ENCODE measurements at places on chromosomes 11 and 22. TPM values are rescaled to one million over a fixed set of nuclear protein-coding genes. Genes with fewer than 3 reads are reported as not detected.

DNA sequence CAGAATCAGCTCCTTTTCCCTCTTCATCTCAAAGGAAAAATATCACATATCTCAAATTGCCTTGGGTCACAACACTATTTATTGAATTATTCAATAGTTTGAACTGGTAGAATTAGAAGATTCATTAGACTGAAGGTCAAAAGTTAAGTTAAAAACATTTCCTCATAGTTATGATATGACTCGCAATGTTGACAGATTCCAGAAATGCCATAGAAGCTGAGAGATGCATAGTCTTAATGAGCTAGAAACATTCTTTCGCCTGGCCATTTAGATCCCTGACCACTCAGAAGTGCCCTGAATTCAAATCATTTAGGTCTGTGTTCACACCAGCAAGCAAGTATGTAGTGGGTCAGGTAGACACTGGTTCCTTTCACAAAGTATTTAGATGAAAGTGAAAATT lies 44.4 kb downstream of the FAT3 start:
- DNase-seq = peak; percentile 42

The KLHDC7B gene
- total RNA-seq = not detected

GRCh38 chr11:57251491-57252104 lies 14.5 kb upstream of the APLNR start:
- peak; percentile 47 for DNase-seq

The SMDT1 gene
- 2.5 TPM for total RNA-seq

GRCh38 chr22:39098026-39098425 lies 982 bp downstream of the APOBEC3H start:
- no peak for DNase-seq

DNA sequence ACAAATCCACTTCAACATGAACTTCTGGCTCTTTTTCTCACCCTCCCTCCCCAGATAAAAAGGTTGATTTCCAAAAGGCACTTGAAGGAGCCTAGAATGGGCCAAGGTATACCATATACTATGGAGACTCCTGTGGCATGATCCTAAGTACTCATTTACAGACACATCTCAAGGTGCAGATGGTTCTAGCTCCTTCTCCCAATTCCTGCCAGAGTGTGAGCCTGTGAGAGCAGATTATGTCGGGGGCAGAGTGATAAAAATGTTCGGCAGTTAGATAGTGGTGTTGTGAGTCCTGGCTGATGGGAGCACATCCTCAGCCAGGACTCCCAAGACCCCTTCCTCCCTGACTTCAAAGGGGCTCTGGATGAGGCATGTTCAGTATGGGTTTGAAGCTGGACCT lies 8.2 kb upstream of the SEC14L3 start:
- no peak for DNase-seq

The RNF215 gene
- 15.8 TPM for total RNA-seq

DNA sequence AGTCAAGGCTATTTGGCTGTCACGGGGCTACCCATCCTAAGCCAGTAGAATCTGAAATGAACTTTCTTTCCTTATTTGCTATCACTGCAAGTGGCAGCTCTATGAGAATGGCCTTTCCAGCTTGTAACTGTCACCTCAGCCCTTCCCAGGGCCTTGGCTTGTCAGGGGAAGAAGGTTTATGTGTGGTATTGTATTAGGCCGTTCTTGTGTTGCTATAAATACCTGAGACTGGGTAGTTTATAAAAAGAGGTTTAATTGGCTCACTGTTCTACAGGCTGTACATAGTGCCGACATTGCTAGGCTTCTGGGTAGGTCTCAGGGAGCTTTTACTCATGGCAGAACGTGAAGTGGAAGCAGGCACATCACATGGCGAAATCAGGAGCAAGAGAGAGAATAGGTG lies 26.8 kb upstream of the E2F8 start:
- no peak for DNase-seq

- DNase-seq = no peak
Observed at GRCh38 chr11:121870206-121871045, 245.6 kb downstream of the BLID start.

- DNase-seq = no peak
Observed at GRCh38 chr11:75508051-75508561, 17.6 kb downstream of the GDPD5 start.

DNA sequence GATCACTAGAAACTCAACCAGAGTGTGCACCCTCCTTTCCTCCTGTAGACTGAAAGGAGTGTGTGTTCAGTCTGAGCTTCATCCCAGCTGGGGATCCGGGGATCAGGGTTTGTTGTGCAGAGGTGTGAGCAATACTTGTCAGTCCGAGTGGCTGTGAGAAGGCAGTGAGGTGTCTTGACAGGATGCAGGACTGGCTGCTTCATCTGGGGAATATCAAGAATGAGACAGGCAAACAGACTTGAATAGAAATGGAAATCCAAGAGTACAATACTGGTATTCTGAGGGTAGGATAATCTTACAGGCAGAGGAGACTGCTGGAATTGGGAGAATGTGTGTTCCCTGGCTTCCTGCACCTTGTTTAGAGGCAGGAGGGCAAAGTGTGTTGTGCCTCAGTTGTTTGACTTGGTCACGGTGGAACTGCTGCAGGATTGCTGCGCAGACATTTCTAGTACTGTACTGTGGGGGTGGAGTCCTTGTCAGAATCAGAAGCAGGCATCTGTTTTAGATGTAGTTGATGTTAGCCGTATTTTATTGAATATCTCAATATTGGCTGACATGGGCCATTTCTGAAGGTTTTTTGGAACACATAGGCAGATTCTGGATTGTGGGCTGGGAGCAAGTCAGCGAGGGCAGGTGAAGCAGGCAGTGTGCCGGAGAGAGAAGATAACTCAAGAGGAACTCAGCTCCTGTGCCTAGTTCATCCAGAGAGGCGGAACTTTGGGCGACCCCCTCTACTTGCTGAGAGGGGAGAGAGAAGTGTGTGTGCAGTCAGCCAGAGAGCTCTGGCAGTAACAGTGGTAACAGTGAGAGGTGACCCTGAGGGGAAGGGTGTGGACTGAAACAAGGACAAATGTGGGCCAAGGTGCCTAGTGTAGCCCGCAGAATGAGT lies 27.1 kb upstream of the GRK2 start:
- peak; percentile 26 for DNase-seq

The CD6 gene
- total RNA-seq = not detected

The LYVE1 gene
- total RNA-seq = not detected

DNA sequence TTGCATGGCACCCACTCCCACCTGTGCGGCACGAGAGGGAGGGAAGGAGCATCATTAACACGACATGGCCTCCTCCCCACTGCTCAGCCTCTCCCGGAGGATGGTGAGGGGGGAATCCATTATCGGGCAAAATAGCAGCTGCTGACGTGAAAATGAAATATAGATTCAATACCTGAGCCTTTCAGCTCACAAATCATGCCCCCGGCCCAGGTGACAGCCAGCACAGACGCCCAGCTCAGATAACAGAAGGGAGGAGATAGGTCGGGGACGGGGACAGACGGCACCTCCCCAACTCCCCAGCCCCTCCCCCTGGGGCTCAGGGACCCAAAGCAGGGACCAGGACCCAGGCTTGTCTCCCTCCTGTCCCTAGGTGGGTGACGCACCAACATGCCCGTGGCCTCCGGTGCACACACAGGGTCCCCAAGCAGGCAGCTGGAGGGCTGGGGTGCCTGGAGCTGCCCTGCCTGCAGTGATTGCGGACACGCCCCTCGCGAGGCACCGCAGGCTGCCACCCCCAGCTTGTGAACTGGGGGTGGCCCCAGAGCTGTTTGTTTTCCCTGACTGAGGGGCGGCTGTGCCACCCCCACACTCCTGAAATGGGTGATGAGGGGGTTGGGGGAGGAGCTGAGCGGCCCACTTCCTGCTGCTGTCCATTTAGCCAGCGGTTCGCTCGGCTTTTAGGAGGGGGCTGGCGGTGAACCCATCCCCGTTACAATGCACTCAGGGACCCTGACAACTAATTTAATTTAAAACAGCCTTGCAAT lies 31.7 kb downstream of the FLRT1 start:
- DNase-seq = no peak

DNA sequence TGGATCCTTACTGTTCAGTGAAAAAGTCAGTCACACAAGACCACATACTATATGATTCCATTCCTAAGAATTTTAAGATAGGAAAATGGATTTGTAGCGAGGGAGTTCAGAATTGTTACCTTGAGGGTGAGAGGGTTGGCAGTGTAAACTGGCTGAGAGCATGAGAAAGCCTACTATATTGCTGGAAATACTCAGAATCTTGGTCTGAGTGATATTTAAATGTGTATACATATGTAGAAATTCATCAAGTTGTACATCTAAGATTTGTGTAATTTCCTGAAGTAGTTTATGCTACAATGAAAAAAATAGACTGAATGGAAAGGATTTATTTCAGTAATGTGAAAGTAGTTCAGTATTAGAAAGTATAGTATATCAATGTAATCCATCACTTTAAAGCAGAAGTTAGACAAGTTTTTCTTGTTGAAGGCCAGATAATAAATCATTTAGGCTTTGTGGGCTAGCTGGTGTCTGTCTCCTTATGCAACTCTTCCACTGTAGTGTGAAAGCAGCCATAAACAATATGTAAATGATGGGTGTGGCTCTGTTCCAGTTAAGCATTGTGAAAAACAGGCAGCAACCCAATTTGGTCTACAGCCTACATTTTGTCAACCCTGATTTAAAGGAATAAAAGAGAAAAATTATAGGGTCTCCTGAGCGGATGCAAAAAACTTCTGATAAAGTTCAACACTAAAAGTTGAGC lies 127.2 kb upstream of the THY1 start:
- no peak for DNase-seq

GRCh38 chr11:112644410-112645131 lies 316.6 kb upstream of the NCAM1 start:
- no peak for DNase-seq

The P2RY6 gene
- under 0.01 TPM for total RNA-seq

- DNase-seq = no peak
Observed at GRCh38 chr11:96342014-96342960, 708 bp downstream of the MAML2 start.

DNA sequence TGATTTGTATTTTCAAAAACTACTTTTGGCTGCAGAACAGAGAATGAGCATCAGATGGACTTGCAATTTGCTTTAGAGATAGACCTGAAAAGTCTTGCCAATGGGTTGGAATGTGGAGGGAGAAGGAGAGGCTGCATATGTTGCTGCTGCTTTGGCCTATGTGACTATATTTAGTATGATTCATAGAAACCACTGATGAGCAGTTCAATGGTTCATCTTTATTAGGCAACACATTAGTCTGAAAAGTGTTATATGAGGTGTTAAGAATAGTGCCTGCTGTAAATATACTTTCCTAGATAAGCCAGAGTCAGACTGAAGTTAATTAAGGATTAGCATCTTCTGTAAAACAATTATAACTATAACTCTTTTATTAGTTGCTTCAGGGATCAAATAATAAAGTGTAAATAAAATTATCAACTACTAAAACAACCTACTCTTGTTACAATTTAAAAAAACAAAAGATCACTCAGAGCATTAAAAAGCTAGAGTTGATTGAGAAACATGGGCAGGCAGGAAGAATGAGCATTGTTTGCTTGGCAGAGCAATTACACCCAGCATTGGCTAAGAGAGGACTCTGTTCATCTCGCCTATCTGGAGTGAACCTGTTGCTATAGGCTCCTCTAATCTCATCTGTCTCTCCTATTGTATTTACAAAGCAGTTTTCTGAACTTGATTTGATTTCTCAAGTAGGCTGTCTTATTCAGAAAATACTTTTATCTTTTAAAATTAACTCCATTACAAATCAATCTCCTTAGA lies 36.3 kb downstream of the HORMAD2 start:
- DNase-seq = peak; percentile 78

The TMEM132A gene
- 8.3 TPM for total RNA-seq

DNA sequence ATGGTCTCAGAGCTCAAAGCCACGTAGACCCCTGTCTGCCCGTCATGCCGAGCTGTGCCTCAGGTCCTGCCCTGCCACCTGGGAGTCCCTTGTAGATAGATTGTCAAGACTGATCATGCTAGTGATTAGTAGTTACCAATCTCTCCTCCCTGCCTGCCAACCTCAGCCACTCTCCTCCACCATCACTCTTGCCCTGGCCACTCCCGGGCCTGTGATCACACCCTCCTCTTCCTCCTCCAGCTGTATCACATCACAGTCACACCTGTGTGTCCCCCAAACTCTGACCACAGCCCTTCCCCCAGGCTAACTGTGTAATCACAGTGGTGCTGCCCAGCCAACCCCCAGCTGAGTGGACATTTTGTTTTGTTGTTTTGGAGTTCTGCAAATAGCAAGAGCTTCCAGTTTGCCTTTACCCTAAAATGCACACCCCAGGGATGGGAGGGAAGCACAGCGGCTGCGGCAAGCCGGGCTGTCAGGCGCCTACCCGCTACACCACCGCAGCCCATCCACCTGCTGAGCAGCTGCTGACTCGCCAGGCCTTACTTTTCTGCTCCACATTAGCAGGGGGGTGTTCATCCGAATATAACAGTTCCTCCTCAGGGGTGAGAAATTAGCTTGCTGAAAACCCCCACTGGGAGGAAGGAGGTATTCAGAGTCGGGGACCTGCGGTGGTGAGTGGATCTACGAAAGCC lies 45.8 kb downstream of the LRFN4 start:
- no peak for DNase-seq

GRCh38 chr22:45848904-45849303 lies 128.1 kb downstream of the WNT7B start:
- no peak for DNase-seq

DNA sequence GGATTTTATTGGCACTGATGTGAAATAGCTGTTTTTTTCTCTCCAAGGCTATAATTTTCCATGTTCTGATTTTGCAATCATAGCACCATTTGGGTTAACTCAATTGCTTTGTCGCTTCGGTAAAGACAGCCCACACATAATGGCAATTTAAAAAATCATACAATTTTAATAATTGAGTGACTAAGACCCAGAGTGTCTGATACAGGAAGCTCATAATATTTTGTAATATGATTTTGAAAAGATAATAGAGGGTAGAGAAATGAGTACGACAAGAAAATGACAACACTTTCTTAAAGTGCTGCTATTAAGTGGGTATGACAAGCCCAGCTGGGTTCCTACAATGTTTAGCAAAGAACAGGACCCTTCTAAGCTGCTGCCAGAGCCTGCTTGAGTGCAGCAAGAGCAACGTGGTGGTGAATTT lies 439.1 kb downstream of the METTL15 start:
- DNase-seq = no peak

DNA sequence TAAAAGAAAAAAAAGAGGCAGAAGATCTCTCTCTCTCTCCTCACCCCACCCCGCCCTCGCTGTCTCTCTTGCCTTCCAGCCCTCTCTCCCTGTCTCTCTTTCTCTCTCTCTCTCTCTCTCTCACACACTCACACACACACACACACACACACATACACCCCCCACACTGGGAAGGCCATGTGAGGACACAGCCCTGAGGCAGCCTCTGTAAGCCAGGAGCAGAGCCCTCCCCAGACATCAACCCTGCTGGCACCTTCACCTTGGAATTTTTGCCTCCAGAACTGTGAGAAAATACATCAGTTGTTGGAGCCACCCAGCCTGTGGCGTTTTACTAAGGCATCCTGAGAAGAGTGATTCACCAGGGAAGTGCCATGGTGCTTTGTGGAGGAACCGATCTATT lies 14.7 kb downstream of the APOL3 start:
- no peak for DNase-seq

DNA sequence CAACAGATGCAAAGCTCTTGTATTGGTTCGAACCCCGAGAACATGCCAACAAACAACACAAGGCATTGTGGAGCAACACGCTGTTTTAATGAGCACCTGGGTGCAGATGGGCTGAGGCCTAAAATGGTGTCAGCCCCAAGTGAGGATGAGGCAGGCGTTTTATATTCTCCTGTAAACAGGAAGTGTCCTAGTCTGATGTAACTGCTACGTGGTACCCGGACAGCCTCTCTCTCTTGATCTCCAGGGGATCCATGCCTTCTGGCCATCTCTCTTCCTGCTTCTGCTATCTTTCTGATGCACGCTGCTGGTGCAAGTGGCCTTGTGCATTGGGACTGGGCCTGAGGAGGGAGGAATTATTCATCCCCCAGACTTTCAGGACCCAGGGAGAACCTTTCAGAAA lies 19.4 kb upstream of the VSTM5 start:
- no peak for DNase-seq
